ENCODE measurements at places on chromosomes 12 and 14. TPM values are rescaled to one million over a fixed set of nuclear protein-coding genes. Genes with fewer than 3 reads are reported as not detected.
A peak's percentile ranks its signal among the peaks of the same experiment; 100 is the strongest.

DNA sequence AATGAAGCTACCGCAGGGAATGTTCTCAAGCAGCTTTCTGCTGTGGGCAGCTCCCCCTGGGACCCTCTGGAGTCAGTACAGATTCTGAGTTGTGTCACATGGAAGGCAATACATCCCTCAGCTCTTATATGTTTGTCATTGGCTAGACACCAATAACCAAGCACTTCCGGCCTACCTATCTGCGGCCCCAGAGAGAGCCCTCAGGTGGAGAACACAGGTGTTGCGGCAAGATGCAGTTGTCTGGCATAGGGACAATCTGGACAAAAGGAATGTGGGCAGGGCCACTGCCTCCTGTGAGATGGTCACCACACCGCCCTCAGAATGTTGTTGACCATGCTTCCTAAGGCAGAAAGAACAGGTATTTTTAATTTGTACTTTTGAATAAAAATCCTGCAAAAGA is 118.7 kb downstream of the BRMS1L start:
- no peak for DNase-seq

Gene TRHDE
- 0.56 TPM for total RNA-seq

Gene SLC38A4
- 0.27 TPM for total RNA-seq

GRCh38 chr12:116672010-116672409 is 65.9 kb downstream of the SPRING1 start:
- no peak for DNase-seq

GRCh38 chr14:60668431-60669112 is 19.3 kb upstream of the SIX1 start:
- DNase-seq: no peak

Gene TTC6
- not detected for total RNA-seq

Gene GALNT9
- 10.3 TPM for total RNA-seq

- DNase-seq: no peak
Observed at GRCh38 chr12:69214169-69214568, 25.2 kb upstream of the CPSF6 start.

GRCh38 chr14:48970943-48971342 is 615.2 kb downstream of the RPS29 start:
- no peak for DNase-seq

GRCh38 chr12:121939186-121939585 is 20.8 kb downstream of the CFAP251 start:
- DNase-seq: no peak

Gene SIX1
- not detected for total RNA-seq

Gene PLBD1
- total RNA-seq: 26.5 TPM

GRCh38 chr14:50270932-50271331 is 39.6 kb upstream of the SOS2 start:
- DNase-seq: no peak

Gene CCDC85C
- 45.4 TPM for total RNA-seq

GRCh38 chr14:36454599-36455240 is 65.3 kb downstream of the NKX2-1 start:
- DNase-seq: no peak

Gene DHRS2
- not detected for total RNA-seq

Gene GOLGA3
- 37.3 TPM for total RNA-seq

Gene COX8C
- total RNA-seq: 1.2 TPM

- DNase-seq: peak; percentile 45
Observed at GRCh38 chr14:22502007-22502406, 87.0 kb downstream of the DAD1 start.
